Kidney glomerular epithelial cell (primary cell): ENCODE measurements at places on chromosomes 3 and 15.

DNA sequence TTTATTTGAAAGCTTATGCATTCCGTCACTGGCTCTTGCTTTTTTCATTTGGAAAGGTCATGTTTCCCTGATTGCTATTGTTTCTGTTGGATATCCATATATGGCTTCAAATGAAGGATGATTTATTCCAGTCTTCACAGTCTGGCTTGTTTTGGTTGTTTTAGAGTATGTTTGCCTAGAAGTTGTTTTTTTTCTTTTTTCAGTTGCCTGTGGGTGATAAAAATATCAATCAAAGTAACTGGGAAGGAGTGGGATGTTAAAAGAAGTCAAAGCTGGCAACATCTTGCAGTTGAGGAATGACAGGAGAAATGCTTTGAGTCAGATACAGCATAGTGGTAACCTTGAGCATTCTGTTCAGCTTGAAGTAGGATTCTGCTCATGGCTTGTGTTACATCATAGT lies 610.5 kb downstream of the PLOD2 start:
- no peak for DNase-seq

- no peak for DNase-seq
These were observed 10.4 kb upstream of the CHAC1 start for GRCh38 chr15:40942878-40943277.

DNA sequence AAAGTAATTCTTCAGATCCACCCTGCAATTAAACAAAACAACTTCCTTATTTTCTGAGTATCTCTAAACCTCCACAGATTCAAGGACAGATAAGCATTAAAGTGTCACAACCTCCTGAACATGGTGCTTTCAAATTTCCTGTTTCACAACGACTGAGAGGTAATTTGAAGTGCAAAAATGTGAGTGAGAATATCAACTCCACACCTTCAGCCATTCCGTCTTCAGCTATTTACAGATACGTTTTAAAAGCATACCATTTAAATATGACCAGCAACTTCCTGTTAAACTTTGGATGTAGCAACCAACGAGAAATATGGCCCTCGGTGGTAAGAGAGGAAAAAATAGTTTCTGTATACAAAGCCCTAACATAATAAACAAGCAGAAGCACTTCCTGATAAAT lies 32.1 kb upstream of the PCSK6 start:
- no peak for DNase-seq

DNA sequence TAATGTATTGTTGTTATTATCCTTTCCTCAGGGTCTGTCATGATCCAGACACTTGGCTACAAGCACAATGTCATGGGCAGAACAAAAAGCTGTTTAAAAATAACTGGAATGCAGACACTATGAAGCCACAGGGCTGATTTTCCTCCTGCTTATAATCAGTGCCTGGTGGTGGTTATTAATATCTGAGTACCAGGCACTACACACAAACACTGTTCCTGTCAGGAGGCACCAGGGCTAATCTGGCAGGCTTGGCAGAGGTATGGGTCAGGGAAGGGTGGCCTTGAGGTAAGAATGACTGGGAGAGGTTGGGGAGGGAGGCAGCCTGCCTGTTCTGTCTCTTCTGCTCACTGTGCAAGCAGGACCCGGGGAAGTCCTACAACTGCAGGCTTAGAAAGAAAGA lies 67.2 kb downstream of the WDR76 start:
- DNase-seq, result no peak

DNA sequence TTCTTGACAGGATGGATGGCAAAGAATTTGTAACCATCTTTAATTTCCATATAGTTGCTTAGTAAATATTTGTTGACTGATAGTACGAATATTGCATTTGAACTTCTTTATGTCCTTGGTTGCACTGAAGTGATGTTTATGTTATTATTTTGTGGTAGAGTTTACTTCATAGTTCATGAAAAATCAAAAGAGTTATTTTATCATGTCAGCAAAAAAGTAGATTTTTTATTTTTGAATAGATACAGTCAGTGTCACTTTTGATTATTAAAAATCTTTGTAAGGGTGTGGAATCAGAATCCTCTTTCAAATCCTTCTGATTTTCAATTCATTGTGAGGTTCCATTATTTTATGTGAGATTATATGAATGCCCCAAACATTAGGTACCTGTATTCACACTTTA lies 35.0 kb downstream of the FILIP1L start:
- DNase-seq, result no peak

- DNase-seq, result peak; percentile 48
These were observed 117.7 kb downstream of the GBE1 start for GRCh38 chr3:81643721-81644120.

DNA sequence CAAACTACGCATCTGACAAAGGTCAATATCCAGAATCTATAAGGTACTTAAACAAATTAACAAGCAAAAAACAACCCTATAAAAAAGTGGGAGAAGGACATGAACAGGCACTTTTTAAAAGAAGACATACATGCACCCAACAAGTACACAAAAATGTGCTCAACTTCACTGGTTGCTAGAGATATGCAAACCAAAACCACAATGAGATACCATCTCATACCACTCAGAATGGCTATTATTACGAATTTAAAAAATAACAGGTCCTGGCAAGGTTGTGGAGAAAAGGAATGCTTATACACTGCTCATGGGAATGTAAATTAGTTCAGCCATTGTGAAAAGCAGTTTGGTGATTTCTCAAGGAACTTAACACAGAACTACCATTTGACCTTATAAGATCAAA lies 175.6 kb upstream of the MLF1 start:
- DNase-seq, result no peak

GRCh38 chr15:96339619-96340347 lies 9.3 kb downstream of the NR2F2 start:
- DNase-seq, result no peak

- peak; percentile 36 for DNase-seq
These were observed 10.9 kb downstream of the SEMA3F start for GRCh38 chr3:50165910-50166538.

DNA sequence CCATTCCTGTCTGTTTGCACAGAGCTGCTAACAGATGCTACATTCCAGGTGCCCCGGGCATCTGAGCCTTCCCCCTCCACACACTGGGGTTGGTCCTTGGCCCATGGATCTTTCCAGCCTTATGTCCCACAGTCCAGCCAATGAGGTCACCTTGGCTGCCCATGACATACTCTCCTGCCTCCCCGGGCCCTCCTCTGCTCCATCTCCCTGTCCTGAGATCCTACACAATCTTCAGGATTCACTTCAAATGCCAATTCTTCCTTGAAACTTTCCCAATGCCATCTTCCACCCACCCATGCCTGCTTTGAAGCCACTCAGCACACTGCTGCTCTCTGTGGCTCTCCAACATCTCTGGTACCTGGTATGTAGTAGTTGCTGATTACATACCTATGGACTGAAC lies 4.3 kb downstream of the CHRNA3 start:
- DNase-seq, result no peak

GRCh38 chr3:184325715-184326369 lies 11.4 kb downstream of the EIF4G1 start:
- DNase-seq, result no peak

DNA sequence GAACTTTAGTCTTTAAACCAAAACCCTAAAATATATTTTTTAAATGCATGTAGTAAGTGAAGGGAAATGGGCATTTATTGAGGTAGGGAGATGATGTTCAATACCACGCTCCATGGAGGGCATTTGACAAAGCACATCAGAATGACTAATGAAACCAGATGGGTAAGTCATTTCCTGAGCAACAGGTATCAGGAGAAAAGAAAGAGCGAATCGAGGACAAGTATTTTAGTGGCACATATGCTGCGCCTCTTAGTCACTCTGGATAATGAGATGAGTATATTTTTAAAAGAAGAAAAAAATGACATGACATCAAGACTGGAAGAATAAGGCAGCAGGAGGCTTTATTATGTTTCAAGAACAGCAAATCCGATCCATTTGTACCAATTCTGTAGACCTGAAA lies 129.0 kb upstream of the ARHGEF3 start:
- no peak for DNase-seq

DNA sequence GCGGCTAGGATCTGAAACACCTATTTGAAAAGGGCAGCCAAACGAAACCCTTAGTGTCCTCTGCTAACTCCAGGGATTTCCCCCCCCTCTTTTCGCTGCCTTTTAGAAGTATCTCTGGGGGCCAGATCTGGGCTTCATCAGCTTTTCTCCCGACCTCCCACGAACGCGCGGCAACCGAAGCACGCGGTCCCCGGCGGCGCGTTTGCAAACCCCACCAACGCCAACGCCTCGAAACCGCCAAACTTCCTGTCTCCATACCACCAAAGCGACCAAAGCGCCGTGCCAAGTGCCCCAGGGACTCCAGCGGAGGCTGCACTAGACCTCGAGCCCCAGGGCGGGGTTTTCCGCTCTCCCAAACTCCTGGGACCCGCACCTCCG lies 155.8 kb upstream of the FRMD4B start:
- DNase-seq, result no peak

- DNase-seq, result no peak
These were observed 122.4 kb downstream of the LSAMP start for GRCh38 chr3:116322750-116323375.

- peak; percentile 63 for DNase-seq
These were observed 51.9 kb upstream of the MUC13 start for GRCh38 chr3:124986192-124987143.

DNA sequence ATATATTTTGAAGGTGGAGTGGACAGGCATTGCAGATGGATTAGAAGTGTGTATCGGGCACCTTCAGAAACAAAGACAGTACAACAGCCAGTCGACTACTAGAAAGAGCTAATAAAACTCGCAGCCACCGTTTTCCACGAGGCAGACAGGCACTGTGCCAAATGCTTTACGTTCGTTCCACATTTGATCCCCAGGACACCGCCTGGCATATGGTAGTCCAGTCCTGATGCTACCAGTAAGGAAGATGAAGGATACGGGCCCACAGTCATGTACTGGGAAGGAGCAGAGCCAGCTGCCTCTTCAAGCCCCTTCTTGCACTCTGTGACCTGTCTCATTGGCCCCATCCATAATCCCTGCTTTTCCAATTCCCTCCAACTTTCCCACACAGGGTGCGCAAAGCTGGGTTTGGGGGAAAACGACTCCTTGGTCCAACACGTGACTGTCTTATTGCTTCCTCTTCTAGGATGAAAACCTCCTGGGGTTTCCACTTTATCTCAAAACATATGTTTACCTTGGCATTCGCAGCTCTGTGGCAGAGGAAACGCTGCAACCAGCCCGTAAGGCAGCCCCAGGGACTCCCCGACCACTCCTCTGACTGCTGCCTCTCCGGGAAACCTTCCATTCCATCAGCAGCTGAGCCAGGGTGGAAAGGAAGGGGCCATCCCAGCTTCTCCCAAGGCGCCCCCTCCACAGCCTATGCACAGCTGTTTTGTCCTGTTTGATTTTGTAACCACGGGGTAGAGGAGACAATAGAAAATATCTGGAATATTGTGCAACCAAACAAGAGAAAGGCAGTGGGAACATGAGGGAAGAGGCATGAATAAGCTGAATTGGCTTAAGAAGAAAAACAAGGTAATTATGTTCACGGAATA lies 107.4 kb downstream of the ADAMTS17 start:
- DNase-seq, result no peak

DNA sequence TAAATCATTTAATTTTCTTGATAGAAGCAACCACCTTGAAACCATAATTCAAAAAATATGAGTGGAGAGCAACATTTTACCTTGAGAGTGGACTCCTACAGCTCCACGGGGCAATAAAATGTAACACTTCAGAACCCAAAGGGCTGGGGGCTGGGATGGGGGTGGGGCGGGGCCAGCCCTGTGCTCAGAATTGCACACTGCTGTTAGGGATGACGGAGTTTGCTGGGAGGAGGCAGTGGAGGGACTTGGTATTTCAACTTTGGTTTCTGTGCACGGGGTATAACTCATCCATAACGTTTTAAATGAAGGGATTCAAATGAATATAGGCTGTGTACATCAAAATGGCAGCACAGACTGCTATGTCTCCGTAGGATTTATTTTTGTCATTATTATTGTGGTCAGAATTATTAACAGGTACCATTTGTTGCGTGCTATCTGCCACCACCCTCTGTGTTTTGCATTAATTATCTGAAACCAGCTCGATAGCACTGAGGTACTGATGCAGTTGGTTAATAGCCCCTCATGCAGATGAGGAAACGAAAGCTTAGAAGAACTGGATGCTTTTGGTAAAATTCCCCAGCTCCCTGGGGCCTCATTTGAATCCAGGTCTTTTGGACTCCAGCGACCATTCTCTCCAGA lies 29.4 kb upstream of the WNT5A start:
- DNase-seq, result no peak

GRCh38 chr3:13134166-13134878 lies 61.1 kb upstream of the IQSEC1 start:
- no peak for DNase-seq

GRCh38 chr3:6089780-6090179 lies 771.1 kb upstream of the GRM7 start:
- DNase-seq, result no peak

- DNase-seq, result no peak
These were observed 23.5 kb downstream of the PLCL2 start for GRCh38 chr3:16908016-16908807.

- DNase-seq, result no peak
These were observed 52.0 kb upstream of the RAD18 start for GRCh38 chr3:9015250-9015649.

GRCh38 chr3:126654571-126655383 lies at the start of gene TXNRD3:
Gene TXNRD3 (minus strand): TSS chr3:126655124.
- DNase-seq, result peak; percentile 56

- DNase-seq, result peak; percentile 85
These were observed 178.0 kb upstream of the UMPS start for GRCh38 chr3:124552224-124552623.

DNA sequence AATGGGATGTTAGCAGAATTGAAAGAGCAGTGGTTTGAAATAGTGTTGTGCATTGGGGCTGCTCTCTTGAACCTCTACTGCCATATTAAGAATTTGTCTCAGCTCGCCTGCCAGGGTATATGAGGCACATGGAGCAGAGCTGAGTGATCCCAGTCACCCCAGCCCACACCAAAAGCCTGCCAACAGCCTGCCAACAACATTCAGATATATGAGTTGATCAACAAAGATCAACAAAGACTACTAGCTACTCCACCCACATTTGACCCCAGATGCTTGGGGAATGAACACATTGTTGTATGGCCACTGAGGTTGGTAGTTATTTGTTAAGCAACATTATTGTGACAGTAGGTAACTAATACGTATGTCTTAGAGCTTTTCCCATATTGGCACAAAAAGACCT lies 570.9 kb upstream of the IL12A start:
- DNase-seq, result peak; percentile 2

DNA sequence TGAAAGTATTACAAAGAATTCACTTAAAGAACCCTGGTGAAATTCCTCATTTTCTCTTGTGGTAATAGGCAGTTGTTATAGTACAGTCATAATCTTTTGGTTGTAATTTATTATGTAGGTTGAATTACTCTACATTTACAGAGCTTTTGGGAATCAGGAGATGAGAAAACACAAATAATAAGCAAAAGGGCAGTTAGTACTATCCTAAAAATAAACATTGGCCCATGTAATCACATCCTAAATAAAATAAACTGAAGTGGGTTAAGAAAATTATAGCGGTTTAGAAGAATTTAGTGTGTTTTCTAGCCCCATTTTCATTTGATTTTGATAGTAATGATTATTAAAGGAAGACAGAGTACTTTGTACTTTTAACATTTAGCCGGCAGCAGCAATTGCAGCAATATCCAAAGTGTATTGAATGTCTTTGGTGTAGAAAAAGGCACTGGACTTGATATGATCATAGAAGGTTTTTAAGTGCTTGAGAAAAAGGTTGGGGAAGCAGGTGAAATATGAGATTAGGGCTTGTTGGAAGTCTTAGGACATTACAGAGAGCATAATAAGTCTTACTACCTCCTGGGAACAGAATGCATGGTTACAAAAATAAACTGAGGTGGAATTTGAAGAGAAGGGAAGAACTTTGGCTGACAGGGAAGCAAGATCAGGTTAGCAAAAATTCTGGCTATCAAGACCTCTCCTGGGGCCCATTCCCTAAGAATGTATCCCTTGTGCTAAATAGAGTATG lies 79.9 kb downstream of the MBNL1 start:
- no peak for DNase-seq

GRCh38 chr3:179739816-179740594 lies 87.2 kb downstream of the USP13 start:
- no peak for DNase-seq
